H54 (cell line): ENCODE measurements at places on chromosomes 5 and 9.

DNA sequence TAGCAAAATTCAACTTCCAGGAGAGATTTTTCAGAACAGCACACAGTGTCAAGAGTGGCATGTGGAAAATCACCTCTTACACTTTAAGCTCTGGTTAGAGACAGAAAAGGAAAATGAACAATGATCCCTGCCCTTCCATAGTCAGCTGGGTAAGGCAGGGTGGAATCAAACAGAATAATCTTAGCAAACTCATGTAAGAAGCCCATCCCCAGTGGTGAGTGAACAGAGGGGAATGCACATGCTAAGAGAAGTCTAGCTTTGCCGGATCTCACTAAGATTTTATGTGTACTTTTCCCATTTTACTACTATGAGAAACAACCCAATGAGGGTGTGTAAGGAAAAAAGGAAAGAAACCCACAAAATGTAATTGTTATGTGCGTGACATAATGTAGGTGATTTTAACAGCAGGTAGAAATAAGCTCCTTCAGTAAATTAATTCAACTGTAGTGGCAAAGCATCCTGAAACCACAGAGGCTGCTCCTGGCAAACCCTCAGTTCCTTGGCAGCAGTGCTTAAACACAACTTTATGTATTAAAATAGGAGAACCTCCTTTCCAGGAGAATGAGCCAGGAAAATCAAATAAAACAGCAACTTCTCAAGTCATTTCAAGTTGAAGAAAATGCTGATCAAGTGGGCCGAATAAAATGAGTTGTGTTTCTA lies 366.0 kb upstream of the TRPC7 start:
- no peak for DNase-seq

- DNase-seq, result no peak
These were observed 62.2 kb upstream of the ANGPTL2 start for GRCh38 chr9:127184641-127185040.

- DNase-seq, result peak; percentile 35
These were observed 360.0 kb downstream of the BRINP1 start for GRCh38 chr9:119009249-119009648.

DNA sequence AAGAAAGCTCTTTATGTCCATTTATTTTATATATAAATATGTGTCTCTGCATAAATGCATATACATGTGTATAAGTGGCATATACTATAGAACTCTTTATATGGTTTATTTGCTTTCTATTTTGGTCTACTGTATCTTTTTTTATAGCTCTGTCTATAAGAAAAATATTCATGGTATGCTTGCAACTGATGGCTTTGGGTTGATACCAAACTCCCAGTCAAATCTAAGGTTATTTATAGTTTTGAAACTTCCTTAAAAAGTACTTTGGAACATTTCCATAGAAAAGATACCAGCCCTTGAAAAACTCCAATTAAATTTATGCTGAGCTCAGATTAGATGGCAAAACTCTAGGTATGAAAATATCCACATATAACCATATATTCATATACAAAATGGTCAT lies 120.0 kb upstream of the KLF9 start:
- no peak for DNase-seq

- peak; percentile 37 for DNase-seq
These were observed 35.6 kb upstream of the ANXA1 start for GRCh38 chr9:73116031-73116430.

GRCh38 chr5:143318270-143318669 lies 85.2 kb downstream of the NR3C1 start:
- DNase-seq, result no peak

DNA sequence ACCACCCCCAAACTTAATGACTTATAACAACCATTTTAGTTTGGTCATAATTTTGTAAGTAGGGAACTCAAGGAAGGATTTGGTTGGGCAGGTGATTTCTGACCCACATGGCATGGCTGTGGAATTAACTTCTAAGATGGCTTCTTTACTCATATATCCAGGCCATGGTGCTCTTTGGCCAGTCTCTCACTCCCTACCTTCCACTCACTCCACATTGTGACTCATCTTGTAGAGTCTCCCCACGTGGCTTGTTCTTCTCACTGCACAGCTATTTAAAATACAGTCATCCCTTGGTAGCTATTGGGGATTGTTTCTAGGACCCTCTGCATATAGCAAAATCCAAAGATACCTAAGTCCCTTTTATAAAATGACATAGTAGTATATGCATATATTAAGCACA lies 76.6 kb upstream of the MAST4 start:
- no peak for DNase-seq

- DNase-seq, result peak; percentile 75
These were observed 136.7 kb downstream of the CAVIN4 start for GRCh38 chr9:100714372-100715099.

- DNase-seq, result no peak
These were observed 153.4 kb downstream of the TMEM161B start for GRCh38 chr5:88115211-88115610.

GRCh38 chr9:32442433-32442832 lies 58.0 kb downstream of the ACO1 start:
- DNase-seq, result no peak

DNA sequence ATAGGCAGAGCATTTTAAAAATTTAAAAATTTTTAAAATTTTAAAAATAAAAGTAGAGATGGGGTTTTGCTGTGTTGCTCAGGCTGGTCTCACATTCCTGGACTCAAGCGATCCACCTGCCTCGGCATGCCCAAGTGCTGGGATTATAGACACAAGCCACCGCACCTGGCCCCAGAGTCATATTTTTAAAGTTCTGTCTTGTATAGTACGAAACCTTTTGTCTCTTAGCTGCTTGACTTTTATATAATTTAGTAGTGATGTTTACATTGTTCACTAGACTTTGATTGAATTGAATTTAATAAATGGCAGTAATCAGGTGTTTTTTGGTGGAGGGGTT lies 31.0 kb downstream of the LRRTM2 start:
- no peak for DNase-seq

- no peak for DNase-seq
These were observed 2125.4 kb upstream of the WWC1 start for GRCh38 chr5:166166071-166166470.

- DNase-seq, result no peak
These were observed 39.5 kb downstream of the SNCAIP start for GRCh38 chr5:122351416-122352157.

DNA sequence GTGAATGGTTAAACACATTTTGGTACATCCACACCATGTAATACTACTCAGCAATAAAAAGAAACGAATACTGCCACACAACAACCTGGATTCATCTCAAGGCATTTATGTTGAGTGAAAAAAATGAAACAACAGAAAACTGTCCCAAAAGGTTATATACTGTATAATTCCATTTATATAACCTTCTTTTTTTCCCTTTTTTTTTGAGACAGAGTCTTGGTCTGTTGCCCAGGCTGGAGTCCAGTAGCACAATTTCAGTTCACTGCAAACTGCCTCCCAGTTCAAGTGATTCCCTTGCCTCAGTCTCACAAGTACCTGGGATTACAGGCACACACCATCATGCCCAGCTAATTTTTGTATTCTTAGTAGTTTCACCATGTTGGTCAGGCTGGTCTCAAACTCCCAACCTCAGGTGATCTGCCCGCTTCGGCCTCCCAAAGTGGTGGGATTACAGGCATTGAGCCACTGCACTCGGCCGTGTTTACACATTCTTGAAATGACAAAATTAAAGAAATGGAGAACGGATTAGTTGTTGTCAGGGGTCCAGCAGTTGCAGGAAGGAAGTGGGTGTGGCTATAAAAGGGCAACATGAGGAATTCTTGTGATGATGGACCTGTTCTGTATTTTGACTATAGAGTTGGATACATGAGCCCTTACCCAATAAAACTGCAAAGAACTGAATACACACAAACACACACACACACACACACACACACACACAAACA lies 17.4 kb downstream of the PPP6C start:
- no peak for DNase-seq

- no peak for DNase-seq
These were observed 93.6 kb upstream of the TNC start for GRCh38 chr9:115211413-115212124.

DNA sequence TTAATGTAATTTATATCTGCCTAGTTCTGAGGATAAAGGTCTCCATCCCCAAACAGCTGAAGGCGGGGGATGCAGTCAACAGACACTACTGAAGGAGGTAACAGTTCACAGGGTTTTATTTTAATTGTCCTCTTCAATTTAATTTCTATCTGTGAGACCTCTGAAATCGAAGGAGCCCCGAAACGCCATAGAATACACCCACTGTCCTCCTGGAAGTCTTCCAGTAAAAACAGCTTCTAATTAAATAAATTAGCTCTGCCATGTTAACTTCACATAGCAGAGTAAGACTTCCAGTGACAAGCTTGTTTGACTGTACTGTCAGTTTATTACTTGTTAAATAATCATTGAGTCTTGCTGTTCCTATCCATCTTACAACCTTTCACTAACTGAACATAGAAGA lies 193.5 kb downstream of the SEC61B start:
- DNase-seq, result no peak

GRCh38 chr5:10360686-10361085 lies 7.2 kb downstream of the MARCHF6 start:
- DNase-seq, result no peak

GRCh38 chr5:151212406-151212798 lies 11.5 kb downstream of the CCDC69 start:
- DNase-seq, result no peak

GRCh38 chr5:58404734-58405133 lies 55.2 kb downstream of the PLK2 start:
- DNase-seq, result no peak

GRCh38 chr9:105712773-105713172 lies 18.4 kb downstream of the TMEM38B start:
- DNase-seq, result no peak

DNA sequence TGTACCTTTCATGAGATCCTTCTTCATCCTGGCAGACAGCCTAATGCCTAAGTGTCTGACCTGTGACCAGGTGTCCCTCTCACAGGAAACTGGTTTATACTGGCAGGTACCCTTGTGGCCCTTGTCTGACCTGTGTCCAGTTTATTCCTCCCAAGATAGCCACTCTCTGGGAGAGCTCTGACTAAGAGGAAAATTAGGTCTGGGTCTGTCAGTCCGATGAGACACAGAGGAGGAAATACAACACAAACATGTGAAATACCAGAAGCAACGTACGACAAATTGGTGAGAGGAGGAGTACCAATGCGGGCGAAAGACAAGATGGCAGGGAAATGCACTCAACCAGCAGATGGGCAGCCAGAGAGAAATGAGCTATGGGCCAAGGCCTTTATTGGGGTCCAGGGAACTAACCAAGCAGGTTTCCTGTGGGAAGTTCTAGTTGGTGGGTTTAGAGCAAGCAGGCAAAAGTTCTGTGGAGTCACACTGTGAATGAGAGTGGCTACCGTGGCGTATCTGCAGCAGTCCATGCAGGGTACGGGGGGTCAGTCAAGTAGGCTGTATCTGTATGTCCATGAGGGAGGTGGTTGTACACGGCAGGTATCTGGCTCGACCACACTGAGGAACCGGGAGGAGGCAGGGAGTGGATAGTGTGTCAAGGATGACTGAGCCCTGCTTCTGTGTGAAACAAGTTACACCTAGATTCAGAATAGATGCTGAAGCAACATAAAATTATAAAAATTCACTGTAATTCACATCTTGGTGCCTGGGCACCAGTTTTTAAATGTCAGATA lies 109.0 kb downstream of the MLLT3 start:
- DNase-seq, result no peak

DNA sequence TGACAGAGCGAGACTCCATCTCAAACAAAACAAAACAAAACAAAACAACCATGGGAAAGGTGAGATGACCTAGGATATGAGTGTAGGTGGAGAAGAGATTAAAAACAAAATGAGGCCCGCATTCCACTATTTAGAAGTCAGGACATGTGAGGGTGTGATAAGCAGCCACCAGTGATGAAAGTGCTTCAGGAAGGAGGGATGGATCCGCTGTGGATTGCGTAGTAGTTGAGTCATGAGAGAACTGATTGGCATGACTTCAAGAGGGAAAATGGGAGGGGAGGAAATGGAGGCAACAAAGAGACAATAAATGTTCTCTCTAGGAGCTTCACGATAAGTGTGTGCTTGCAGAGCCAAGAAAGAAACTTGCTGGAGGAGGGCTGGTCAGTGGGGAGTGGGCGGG lies 367.6 kb downstream of the ARL15 start:
- no peak for DNase-seq

DNA sequence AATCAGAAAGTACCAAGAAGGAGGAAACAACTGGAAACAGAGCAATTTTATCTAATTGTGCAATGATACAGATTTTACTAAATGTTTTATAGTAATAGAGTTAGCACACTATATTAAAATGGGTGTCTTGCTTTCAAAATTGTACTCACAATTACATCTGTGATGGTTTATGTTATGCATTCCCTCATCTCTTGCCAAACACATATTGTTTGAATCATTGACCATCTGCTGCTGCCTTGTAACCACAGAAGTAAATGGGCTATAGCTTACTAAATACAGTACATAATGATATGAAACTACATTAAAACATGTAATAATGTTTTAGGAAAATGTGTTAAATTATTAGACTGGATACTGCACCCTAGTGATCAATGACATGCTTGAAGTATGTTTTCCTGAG lies 158.1 kb downstream of the SLC25A46 start:
- DNase-seq, result no peak

- DNase-seq, result no peak
These were observed 64.8 kb downstream of the GRIN3A start for GRCh38 chr9:101673642-101674041.

DNA sequence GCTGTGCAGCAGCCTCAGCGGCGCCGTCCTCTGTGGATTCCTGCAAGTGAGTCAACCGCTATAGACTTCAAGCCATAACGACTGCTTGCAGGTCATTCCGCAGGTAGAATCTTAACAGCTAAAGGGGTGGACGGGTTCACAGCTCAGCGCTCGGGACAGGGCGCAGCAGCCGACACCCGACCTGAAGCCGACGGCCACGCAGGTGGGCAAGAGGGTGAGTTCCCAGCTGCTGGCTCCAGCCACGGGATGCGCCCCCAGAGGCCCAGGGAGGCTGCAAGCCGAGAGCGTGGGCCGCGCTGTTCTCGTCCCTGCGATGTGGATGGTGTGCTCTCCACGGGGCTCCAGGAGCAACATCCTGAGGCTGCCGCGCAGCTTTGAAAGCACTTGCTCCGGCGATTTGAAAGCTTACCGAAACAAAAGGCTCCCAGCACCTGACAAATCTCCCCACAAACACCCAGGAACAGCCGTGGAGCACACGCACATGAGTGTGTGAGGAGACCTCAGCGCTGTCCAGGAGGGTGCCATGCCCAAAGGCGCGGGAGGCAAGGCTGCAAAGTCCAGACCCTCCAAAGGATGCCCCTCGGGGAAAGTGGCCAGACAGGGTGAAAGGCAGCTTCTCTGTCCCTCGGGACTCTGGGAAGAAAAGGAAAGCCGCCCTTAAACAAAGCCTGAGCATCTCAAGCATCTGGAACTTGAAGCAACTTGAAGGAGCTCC lies 48.7 kb downstream of the EXD3 start:
- DNase-seq, result no peak

GRCh38 chr9:81292056-81292805 lies 397.1 kb downstream of the TLE1 start:
- no peak for DNase-seq

- DNase-seq, result no peak
These were observed 123.3 kb upstream of the MVB12B start for GRCh38 chr9:126203313-126203712.

- DNase-seq, result peak; percentile 97
These were observed 210.9 kb downstream of the AOPEP start for GRCh38 chr9:94937214-94937903.
